ENCODE measurements at places on chromosomes 7 and 10.

- DNase-seq: no peak
Observed at GRCh38 chr10:97184971-97185325, 811 bp downstream of the SLIT1 start.

DNA sequence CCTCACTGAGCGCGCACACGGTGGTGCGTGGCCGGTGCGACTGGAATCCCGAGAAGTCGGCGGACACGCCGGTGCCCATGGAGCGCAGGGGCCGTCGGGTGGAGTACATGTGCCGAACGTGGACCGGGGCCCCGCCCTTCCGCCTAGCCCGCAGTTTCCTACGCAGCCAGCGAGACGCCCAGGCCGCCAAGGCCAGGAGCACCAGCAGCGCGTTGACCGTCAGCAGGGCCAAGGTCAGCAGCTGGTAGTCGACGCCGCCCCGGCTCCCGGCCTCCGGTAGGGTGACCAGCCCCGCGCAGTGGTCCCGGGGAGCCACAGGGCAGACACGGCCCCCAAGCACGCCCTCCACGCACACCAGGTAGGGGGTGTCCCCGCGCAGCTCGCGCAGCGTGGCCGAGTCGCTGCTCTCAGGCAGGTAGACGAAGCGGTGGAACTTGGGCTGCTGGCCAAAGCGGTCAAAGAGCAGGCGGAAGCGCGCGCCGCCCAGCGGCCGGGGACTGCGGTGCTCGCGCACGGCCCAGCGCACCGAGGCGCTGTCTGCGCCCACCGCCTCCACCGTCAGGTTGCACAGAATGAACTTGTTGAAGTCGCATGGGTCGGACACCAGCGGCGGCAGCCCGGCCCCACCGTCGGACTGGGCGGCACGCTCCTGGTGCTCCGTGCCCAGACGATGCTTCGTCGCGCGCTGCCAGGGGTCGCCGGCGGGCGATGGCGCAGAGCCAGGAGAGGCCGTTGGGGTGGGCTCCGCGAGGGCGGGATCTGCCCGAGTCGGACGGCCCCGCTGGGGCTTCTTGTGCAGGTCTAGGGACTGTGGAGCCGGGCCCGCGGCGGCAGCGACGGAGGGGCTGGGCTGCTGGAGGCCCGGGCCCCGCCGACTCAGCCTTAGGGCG, 2.2 kb downstream of the TRIL start:
- DNase-seq: peak; percentile 67

GRCh38 chr10:59872892-59873463, 33.4 kb downstream of the CCDC6 start:
- no peak for DNase-seq

GRCh38 chr10:75736151-75736640, 304.8 kb downstream of the LRMDA start:
- DNase-seq: no peak

- no peak for DNase-seq
Observed at GRCh38 chr7:49800031-49800430, 26.6 kb downstream of the VWC2 start.

DNA sequence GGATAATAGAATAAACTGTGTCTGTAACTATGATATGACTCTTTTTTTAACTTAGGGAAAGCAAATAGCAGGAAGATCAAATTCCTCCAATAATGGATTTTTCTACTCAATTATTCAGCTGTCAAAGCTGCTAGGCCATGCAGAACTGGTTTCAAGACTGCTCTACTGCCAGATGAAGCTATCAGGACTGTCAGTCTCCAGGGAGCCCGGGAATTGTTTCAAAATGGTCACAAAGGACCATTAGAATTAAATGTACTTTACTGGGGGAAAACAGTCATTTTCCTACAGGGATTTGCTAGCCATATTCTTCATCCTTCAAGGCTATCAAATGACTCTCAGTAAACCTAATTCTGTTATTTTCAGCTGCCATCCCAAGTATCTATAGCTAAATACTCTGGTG, 276.3 kb downstream of the LHFPL3 start:
- no peak for DNase-seq

GRCh38 chr7:41478187-41478586, 224.7 kb downstream of the INHBA start:
- DNase-seq: no peak

DNA sequence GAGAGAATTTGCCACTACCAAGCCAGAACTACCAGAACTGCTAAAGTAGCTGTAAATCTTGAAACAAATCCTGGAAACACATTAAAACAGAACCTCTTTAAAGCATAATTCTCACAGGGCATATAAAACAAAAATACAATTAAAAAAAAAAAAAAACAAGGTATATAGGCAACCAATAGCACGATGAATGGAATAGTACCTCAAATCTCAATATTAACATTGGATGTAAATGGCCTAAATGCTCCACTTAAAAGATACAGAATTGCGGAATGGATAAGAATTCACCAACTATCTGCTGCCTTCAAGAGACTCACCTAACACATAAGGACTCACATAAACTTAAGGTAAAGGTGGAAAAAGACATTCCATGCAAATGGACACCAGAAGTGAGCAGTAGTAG, 17.2 kb downstream of the LMBR1 start:
- DNase-seq: no peak

DNA sequence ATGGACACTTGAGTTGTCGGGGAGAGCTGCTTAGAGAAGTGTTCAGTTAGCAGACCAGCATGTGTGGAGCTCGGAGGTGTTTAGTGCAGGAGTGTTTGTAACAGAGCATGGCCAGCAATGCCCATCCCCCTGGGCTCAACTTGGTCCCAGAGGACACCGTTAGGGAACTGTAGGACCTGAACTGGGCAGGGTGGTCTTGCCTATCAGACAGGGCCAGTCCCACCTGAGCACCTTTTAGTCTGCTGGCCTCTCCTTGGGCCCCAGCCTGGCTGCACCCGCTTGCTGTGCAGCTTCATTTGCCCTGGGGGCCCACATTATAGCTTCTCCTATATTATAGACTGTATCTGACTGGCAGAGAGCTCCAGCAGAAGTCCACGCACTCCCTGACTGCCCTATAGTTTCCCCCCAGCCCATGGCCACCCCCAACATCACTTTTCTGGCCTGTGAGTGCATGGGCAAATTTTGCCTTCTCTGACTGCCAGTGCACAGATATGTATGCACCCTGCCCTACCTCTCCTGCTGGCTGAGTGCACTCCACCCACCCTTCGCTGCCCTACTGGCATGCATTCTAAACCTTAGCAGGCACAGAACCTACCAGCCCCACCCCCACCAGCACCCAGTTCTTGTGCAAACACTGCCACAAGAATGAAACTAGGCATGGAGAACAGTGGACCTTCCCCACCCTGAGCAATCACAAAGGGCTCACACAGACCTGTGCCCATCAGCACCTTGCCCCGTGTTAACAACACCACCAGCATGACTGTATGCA, 1030.6 kb upstream of the GHITM start:
- no peak for DNase-seq

GRCh38 chr10:75950997-75951589, 519.7 kb downstream of the LRMDA start:
- DNase-seq: no peak

DNA sequence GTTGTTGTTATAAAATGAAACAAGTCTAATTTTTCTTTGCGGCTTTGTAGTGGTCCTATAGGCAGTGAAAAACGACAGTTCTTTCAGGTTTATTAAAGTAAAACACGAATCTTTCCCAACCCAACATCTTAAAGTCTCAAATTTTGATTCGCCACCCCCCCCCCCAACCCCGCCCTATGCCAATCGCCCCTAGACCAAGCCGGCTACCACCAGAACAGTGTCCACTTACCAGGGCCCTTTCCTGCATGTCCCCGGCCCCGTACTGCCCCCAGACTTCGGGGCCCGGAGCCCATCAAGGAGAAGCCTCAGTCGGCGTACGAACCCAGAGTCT, 335 bp upstream of the CHCHD1 start:
- DNase-seq: no peak

DNA sequence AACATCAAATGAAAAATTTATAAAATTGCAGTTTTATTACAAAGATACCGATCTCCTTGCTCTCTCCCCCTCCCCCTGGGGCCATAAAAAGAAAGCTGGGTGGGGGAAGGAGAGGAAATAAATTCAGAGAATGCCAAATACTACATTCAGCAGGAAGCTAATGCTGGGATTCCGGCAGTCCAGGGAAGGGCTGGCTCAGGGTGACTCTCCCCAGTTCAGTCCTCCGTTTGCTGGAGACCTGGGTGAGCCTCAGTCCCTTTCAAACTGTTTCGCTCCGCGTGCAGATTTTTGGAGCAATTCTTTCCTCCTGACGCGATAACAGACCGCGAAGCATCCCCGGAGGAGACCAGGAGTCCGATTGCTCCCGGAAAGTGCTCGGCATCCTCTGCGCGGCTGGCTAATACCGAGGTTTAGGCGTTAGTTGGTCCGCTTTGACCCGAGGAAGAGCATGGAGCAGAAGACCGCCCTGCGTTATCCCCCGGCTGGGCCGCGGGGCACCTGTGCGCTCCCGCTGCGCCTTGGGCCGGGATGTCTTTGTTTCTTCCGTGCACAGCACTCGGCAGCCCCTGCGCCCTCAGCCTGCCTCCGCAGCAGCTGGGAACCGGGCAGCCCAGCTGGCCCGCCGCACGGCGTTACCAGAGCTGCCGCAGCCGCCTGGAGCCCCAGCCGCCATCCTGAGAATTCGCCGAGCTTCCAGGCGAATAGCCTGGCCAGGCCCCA, 3.9 kb upstream of the HOXA2 start:
- no peak for DNase-seq

DNA sequence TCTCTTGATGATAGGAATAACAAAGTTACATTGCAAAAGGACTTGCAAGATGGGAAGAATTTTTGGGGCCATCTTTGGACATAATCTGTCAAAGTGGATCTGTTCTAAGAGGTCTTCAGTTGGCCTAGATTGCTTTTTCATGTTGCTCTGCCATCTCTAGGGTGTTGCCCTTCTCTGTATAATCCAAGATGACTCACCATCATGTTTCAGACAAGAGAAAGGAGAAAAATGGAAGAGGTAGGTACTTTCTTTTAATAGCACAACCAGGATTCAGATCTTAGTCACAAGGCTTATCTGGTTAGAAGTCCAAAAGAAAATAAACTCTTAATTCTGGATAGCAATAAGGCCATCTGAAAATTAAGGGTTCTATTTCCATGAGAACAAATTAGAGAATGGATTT, 38.7 kb upstream of the FOXP2 start:
- DNase-seq: no peak

DNA sequence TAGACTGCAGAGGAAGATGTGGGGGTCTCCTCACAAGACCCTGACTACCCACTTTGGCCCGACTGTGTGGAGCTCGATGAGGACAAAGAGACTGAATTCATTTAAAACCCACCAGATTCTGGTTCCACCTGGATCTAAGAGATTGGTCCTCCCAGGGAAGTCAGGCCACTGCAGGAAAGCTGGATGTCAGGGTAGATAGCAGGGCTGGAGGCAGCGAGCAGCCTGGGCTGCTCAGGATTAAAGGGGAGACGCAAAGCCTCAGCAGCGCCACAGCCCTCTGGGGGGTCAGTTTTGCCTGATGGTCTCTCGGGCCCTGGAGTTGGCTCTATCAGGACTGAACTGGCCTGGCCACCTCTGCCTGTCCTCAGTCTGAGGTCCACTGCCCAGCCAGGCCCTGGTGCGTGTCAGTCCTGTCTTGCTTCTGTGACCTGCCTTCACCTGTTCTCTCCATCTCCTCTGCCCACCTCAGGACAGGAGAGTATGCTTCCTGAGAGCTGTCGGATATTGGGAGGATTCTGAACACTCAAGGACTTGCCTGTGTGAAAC, 12.2 kb upstream of the KLRG2 start:
- DNase-seq: no peak

GRCh38 chr10:112082120-112082519, 101.4 kb downstream of the GPAM start:
- no peak for DNase-seq

GRCh38 chr10:98921316-98921715, 314.3 kb downstream of the HPSE2 start:
- no peak for DNase-seq

GRCh38 chr7:113093561-113093960, 6.9 kb upstream of the GPR85 start:
- no peak for DNase-seq

DNA sequence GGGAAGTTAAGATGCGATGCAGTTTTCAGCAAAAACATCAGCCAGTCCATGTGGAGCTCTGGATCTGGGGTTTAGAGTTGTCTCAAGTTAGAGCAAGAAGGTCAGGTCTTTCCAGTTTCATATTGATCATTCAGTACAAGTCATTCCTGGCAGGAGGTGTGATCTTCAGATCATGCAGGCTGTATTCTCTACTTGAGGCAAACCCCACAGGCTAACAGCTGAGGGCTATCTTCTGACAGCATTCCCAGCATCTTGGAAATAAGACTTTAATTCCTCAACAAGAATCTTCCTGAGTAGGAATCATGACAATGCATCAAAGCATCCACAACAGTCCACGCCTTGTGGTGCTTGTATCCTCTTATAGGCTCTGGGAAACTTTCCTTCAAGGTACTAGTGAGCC, 94.9 kb upstream of the ZNF438 start:
- DNase-seq: no peak

- DNase-seq: no peak
Observed at GRCh38 chr10:33731322-33731721, 396.9 kb upstream of the NRP1 start.

DNA sequence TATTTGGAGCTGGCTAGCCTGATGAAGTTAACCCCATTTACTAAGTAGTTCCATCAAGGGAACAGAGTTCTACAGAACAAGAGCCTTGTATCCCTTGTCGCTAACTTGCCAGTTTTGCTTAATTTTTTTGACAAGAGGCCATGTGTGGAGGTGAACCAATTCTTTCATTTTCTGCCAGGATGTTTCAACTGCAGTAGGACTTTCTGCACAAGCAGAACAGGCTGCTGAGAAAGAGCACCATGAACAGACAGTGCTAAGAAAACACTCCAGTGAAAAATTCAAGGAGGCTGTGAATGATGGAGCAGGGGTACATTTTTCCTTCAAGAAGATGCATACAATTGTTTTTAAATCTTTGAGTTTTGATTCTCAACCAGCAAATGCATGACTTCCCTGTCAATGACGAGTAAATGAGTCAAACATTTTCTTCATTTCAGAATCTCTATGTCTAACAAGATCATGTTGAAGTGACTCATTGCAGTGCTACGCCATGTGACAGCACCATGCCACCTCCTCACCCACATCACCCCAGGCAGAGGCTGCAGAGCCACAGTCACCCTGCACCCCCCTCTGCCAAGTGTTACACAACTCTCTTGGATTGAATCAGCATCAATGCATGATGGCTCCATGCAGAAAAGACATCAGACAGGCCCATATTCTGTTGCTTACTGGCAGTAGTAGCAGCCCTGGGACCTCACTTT, 193.1 kb downstream of the COBL start:
- no peak for DNase-seq

DNA sequence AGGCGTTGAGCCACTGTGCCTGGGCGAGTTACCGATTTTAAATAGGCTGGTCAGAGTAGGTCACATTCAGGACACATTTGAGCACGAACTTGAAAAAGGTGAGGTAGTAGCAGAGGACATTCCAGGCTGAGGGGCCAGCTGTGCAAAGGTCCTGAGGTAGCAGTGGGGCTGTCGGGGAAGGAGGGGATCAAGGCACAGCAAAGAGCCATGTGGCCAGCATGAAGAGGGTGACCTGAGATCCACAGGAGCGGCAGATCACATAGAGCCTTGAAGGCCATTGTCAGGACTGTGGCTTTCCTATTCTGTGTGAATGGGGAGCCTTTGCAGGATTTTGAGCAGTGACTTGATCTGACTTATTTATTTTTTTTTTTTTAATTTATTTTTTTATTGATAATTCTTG, 6.5 kb downstream of the ZAN start:
- no peak for DNase-seq
